ENCODE measurements at places on chromosomes 7 and 10. TPM values are rescaled to one million over a fixed set of nuclear protein-coding genes. Genes with fewer than 3 reads are reported as not detected.

DNA sequence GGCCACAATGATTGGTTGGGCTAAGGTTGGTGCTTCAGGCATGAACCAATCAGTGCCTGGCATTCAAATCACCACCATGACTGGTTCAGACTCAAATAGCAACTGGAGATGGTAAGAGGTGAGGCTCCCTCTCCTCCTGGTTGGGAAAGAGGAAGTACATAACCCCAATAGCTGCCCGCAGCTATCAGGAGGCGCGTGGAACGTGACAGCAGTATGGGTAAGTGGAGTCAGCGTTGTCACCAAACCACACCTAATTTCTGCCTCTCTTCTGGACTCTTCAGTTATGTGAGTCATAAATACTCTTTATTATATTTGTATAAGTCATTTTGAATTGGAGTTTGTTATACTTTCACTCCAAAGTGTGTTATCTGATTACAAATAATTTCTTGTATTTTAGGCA is 17.9 kb upstream of the ITGA8 start:
- no peak for DNase-seq

DNA sequence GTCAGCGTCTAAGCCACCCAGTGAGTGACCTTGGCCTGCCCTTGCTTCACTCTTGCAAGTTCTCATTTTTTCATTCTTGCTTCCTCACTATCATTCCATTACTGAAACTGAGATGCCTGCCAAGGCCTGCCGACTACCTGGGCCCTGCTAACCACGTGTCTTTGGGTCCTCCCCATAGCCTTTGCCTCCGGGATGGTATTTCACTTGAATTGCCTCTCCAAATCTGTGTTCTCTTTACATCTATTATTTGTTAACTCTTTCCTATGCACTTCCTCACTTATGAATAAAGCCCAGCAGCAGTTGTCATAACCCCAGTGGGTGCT is 234.6 kb downstream of the SNX10 start:
- no peak for DNase-seq

DNA sequence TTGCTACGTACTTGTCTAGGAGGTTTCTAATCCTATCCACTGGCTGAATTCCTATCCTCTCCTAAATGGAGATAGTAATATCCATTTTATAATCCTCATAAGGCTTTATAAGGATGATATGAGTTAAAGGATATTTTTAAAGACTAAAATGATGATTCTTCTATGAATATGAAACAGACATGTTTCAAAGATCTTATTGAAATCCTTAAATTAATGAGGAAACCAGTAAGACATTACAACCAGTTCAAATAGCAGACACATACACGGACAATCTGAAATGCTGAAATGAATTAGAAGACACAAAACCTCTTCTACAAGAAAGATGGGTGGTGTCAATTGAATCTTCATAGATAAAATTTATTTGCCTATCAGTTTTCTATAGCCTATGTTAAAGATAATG is 132.9 kb upstream of the ANK3 start:
- DNase-seq: no peak

DNA sequence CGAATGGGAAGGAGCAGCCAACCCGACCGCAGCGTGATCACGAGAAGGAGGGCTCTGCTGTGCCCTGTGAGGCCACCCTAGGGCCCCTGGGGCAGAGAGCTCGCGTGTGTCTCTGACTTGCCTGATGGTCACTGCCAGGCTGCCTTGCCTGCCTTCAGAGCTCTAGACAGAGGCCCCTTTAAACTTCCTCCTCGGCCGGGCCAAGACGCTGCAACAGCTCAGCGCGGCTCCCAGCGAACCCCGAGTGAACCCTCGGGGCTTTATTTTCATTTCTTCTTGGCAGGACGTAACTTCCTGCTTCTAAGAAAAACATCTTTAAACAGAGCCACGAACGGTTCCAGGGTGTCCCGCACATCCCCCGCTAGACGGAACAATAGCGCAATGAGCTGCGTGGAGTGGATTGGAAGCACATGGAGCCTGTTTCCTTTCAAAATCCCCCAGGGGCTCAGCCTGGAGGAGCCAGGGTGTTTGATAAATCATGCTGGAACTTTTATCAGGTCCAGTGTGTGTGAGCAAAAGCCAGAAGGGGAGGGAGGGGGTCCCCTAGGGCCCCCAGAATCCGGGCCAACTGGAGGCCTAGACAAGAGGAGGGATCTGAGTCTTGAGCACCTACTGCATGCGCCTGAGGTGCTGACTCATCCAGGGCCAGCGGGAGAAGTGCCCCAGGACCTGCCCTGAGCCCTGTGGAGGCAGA is 134.1 kb upstream of the GDF10 start:
- DNase-seq: no peak

GHRHR gene
- total RNA-seq: not detected

DNA sequence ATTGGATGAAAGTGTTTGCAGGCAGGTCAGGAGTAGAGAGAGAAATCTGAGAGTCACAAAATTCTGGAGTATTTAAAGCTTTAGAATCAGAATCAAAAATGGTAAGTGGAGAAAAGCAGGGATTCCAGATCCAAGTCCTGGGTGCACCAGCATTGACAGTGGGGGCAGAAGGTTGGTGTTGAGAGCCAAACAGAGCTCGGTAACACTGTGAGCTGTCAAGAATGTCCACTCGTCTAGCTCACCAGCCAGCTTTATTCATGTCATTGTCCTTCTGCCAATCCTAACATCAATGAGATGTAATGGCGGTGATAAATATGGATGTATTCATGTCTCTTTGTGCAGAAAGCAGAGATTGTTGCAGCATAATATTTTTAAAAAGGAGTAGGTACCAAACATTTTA is 128.8 kb downstream of the KLF6 start:
- no peak for DNase-seq

GRCh38 chr7:19560111-19560883 is 148.5 kb downstream of the POLR1F start:
- DNase-seq: peak; percentile 8

- DNase-seq: no peak
Observed at GRCh38 chr7:96931891-96932290, 73.5 kb upstream of the DLX6 start.

DNA sequence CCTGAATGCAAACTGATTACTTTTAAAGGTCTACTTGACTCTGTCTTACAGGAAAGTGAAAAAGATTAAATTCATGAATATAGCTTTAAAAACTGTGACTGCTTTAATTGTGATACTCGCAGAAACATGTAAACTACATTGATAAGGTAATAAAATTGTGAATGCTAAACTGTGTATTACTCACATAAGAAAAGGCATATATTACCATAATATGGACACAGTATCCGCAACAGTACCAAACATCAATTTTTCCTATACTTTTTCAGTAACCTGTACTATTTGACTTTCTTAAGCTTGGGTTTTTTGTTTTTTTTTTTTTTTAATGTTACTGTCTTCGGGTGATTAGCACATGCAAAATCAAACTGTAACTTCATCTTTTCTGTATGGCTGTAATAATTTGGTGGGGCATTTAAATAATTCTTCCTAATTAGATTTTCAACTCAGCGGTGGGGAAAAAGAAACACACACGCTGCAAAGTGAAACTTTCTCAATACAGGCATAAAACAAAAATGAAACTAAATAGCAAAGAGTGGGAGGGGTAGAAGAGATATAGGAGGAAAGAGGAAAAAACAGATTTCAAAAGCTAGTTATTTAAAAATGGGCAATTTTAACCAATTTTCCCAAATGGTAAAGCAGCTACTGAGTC is 23.2 kb downstream of the NT5C3A start:
- DNase-seq: no peak

LIPF gene
- total RNA-seq: not detected

DNA sequence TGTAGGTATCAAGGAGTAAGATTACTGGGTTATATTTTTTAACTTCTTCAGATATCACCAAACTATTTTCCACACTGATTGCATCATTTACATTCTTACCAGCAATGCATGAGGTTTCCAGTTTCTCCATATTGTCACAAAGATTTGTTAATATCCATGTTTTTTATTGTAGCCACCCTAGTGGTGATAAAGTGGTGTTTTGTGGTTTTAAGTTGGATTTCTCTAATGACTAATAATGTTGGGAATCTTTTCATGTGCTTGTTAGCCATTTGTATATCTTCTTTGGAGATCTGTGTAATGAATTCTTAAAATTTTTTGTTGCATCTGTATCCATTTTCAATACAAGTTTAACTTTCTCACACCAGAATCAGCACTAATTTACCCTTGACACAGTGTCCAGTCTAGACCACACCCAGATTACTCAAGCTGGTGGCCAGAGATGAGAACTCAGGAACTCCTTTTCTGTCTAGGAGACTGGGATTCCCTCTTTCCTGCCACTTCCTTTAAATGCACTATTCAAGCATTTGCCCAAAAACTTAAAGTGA is 67.0 kb upstream of the PLXDC2 start:
- DNase-seq: no peak

GRCh38 chr10:17216217-17216900 is 11.7 kb upstream of the VIM start:
- no peak for DNase-seq

DNA sequence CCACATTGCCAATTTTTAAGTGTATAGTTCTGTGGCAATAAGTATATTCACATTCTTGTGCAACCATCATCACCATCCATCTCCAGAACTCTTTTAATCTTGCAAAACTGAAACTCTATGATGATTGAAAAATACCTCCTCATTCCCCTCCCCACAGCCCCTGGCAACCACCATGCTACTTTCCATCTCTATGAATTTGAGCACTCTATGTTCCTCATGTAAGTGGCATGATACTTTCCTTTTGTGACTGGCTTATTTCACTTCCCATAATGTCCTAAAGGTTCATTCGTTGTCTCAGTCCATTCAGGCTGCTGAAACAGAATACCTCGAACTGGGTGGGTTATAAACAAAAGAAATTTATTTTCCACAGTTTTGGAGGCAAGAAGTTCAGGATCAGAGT is 23.4 kb upstream of the EGR2 start:
- no peak for DNase-seq

GIMAP8 gene
- not detected for total RNA-seq

GRCh38 chr7:30222515-30223215 is 61.7 kb upstream of the ZNRF2 start:
- no peak for DNase-seq

DNA sequence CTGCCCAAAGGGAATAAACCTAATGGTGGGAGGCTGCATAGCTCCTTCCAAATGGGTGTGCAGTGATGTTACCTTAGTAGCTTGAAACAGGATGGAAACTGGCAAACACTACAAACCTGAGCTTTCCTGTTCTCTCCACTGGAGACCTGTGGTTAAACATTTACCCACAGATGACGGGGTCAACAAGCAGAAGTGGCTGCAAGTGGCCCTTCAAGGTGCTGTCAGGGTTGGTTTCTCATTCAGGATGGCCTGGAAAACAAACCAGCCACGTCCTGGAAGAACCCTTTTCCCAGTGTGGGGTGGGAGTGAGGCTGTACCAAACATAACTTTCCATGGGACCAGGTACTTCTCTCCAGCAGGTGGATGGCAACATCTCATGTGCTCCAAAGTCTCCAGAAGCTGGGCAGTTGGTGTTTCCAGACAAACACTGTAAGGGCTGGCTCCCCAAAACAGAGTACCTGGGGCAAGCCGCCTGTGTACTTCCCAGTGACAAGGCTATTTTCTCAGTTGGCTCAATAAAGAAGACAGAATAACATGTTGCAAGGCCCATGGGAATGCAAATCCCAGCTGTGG is 67.5 kb downstream of the DNAJB9 start:
- DNase-seq: no peak

GNG11 gene
- 12.5 TPM for total RNA-seq

- DNase-seq: no peak
Observed at GRCh38 chr10:57664815-57665214, 602.9 kb downstream of the IPMK start.

NACAD gene
- 4.8 TPM for total RNA-seq

- DNase-seq: no peak
Observed at GRCh38 chr10:60271319-60272040, 118.2 kb downstream of the ANK3 start.

DNA sequence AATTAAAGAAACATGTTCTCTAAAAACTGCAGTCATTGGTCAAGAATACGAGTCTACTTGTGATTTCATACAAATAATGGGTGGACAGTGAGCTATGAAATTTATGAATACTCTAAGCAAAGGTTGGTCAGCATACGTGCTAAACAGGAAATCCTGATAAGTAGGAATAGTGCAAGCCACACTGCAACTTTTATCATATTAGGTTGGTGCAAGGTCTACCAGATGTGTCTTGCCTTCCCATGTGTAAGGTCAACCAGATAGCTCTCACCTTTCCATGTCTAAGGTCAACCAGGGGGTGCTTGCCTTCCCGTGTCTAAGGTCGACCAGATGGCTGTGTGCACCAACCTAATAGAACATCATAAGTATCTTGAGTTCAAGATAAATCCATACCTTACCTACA is 2.0 kb upstream of the ITGB1 start:
- DNase-seq: no peak

Measured in SJCRH30 (cell line).